T-helper 9 cell (primary cell): ENCODE measurements at places on chromosomes 2 and 18.

DNA sequence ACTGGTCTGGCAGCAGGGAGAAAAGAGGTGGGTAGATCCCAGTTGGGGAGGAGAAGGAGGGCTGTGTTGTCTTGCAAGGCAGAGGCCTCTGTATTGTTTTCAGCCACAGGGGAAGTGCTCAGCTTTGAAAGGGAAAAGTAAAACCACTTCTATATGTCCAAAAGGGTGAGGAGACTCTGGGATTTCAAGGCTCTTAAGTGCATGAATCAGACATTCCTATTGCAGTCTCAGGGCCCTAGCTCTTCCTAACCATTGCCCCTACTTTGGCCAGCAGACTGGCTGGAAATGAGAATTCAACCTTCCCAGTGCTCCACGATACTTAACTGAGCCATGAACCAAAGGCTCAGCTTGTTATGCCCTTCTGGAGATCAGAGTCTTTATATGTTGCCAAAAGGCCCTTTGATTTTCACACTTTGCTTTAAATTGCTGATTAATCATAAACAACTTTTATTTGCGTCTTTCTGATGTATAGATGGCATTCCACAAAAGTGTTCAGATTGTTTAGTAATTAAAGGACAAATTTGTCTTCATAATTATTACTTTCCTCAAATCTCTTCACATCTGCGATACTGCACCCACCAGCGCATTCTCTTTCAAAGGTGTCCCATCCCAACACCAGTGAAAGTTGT, 313.8 kb upstream of the MMADHC start:
- DNase-seq: no peak

GRCh38 chr2:86499326-86499725, 58.2 kb downstream of the KDM3A start:
- no peak for DNase-seq

DNA sequence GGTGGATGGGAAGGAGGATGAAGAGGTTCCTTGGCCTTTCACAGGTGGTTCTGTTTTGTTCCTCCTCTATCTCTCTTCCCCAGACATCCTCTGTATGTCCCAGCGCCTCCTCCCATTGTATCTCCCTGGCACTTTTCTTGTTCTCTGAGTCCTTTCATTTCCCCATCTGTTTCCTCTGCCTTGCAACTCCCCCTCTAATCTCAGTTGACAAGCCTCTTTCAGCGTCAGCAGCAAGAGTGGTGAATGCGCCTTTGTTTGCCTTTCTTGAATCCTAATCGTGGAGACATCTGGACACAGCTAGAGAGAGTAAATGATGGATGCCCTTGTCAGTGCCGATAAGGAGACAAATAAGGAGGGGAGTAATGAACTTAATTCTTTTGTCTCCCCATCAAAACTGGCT, 167.0 kb downstream of the NDUFA10 start:
- no peak for DNase-seq

- DNase-seq: no peak
These were observed 52.6 kb downstream of the TWIST2 start for GRCh38 chr2:238900511-238900910.
